ENCODE measurements at places on chromosomes 11 and 22.
A peak's percentile ranks its signal among the peaks of the same experiment; 100 is the strongest.

DNA sequence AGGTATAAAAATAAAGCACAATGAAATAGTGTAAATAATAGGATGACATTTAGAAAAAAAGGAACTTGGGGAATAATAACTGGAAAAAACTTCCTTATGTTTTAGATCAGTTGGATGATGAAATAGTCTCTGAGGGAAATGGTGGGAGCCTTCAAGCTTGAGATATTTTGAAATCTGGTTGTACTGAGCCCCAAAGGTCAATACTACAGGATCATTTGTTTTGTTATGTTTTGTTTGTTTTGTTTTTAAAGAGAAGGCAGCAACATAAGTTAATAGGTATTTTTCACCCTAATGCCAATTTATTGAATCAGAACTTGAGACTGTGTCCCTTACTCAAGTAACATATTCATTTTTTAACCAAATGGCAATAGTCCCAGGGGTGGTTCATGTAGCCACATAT lies 393.1 kb downstream of the ETS1 start:
- DNase-seq, result no peak

- no peak for DNase-seq
Measured at GRCh38 chr11:134248910-134249480, 4.2 kb downstream of the THYN1 start.

- no peak for DNase-seq
Measured at GRCh38 chr22:29346659-29347058, 31.2 kb upstream of the RASL10A start.

DNA sequence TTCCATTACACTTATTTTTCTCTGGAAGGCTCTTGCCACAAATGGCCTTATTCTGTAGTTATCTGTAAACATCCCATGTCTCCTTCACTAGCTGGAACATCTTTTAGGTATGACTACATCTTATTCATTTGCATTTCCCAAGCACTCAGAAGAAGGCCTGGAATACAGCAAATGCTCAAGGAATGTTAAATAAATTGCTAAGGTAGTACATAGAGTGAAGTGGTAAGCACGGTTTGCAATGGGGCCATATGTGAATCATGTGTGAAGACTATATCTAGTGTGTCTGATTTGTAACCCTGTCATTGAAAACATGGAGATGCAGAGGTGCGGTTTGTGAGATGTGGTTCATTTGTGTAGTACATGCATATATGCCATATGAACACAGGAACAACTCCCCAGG lies 33.5 kb downstream of the GDPD4 start:
- no peak for DNase-seq

GRCh38 chr11:108817976-108818375 lies 153.1 kb downstream of the DDX10 start:
- DNase-seq, result no peak

DNA sequence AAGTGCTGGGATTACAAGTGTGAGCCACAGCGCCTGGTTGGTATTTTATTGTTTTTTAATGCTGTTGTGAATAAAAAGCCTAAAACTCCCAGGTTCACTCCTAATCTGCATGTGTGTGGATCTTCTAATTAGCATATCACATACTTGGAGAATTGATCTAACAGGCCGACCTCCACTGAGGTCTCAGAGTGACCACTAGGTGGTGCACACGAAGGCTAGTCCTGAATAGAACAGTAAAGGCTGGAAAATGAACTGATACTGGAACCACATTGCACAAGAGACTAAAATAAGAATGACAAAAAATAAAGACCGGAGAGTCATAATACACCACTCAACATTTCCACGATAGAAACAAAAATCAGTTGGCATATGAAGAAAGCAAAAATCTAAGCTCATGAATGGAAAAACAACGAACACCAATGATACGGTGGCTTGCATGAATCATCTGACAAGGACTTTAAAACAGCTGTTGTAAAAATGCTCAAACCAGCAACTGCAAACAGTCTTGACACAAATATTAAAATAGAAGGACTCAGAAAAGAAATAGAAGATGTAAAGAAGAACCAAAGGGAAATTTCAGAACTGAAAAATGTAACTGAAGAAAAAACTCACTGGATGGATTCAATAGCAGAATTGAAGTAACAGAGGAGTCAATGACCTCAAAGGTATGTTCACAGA lies 19.2 kb downstream of the PIM3 start:
- DNase-seq, result peak; percentile 17

GRCh38 chr11:35486446-35486845 lies 39.0 kb downstream of the PAMR1 start:
- DNase-seq, result no peak

DNA sequence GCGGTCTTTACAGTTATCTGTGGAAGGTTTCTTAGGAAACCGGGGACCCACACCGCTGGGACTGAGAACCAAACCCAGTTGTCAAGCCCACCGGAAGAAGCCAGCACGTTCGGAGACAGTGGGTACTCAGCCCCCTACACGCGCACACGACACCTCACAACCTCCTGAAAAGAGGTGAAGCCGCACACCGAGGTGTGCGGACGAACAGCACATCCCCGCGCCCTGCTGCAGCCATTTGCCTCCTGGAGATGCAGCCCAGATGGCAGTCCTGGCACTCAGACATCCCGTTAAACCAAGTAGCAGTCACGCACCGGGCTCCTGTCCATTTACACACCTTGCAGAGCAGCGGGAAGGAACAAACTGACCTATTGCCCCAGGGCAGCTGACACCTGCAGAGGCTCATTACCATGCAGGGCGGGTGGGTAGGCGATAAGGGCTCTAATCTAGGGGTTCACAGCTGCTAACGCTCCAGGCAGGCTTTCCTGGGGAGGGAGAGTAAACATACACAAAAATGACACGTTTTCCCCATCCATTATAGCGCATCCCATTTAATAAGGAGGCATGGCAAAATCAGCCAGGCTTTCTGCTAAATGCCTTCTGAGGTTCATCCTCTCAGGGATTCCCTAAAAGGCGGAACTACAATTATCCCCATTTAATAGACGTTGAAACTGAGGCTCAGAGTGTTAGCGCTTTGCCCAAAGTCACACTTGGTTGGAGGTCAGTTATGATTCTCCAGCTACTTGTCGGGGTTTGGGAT lies 864 bp upstream of the EHBP1L1 start:
- DNase-seq, result no peak

DNA sequence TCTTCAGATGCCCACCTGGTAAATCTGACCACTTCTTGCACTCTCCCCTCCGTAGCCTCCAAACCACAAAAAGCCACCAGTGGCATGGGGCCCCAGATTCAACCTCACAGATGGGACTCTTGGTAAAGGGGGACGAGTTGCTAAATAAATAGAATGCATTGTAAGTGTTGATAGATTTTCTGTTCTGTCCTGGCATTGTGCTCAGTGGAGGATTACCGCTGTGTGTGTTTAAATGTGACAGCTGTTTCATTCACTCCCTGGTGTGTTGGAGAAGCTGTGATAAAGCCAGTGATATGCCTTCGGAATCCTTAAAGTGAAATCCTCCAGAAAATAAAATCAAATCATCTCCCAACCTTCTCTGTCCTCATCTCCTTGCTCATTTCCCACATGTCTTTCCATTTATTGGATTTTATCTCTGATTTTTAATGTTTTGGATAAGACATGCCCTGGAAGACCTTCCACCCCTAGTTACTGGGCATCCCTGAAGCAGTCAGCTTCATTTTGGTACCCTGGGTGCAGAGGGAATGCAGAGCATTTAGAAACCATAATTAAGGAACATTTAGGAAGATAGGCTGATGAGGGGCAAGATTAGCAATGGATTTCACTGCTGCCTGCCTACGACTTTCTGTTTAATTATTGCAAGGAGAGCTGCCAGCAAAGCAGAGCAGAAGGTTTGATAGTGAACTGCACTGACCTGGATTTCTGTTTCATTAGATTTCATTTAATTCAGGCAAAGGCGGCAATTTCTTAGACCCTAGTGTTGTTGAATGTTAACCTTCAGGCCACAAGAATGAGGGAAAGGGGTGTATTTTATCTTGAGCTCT lies 460.9 kb upstream of the KIRREL3 start:
- DNase-seq, result no peak

DNA sequence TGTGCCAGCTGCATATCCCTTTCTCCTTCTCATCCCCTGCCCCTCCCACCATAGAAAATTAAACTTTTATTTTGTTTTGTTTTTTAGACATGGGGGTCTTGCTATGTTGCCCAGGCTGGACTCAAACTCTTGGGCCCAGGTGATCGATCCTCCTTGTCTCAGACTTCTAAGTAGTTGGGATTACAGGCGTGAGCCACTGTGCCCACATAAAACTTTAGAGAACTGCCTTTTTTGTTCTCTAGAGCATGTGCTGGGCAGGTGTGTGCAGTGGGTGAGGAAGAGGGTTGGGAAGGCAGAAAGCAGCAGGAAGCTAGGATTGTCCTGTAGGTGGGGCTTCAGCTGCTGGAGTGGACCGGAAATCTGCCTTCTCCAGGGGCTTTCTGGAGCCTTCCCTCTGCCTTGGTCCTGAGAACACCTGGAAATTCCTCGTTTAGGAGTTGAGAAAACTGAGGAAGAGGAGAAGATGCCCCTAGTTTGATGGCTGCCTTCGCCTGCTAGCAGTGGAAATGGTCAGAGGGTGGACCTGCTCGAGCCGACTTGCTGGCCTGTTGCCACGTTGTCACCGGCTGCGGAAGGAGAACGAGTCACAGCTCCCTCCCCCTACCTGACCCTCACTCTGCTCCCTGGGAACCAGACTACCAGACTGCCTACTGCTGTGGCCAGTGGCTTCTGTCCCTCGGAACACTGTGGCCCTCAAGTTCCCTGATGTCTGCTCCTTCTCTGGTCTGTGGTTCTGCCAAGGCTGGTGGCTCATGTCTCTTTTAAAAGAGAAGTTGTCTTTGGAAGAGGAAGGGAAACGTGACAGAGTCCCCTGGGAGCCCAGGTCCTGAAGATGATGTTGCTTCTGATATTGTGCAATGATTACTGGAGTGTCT lies 4.0 kb downstream of the ST14 start:
- no peak for DNase-seq

DNA sequence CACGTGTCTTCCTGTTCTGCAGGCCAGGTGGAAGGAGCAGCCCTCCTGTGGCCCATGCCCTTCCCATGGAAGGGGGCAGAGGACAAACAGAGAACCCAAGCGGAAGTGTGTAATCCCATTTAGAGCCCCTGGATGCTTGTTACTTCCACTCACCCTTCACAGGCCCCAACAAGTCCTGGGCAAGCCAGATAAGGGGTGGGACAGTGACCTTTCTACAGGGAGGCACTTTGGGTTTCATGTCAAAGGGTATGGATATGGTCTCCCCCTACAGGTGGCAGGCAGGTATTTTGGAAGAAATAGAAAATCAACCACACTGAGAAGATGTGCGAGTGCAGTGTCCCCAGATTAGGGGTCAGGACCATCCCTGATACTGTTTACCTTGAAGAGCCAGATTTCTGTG lies 11.4 kb downstream of the MPEG1 start:
- DNase-seq, result no peak

DNA sequence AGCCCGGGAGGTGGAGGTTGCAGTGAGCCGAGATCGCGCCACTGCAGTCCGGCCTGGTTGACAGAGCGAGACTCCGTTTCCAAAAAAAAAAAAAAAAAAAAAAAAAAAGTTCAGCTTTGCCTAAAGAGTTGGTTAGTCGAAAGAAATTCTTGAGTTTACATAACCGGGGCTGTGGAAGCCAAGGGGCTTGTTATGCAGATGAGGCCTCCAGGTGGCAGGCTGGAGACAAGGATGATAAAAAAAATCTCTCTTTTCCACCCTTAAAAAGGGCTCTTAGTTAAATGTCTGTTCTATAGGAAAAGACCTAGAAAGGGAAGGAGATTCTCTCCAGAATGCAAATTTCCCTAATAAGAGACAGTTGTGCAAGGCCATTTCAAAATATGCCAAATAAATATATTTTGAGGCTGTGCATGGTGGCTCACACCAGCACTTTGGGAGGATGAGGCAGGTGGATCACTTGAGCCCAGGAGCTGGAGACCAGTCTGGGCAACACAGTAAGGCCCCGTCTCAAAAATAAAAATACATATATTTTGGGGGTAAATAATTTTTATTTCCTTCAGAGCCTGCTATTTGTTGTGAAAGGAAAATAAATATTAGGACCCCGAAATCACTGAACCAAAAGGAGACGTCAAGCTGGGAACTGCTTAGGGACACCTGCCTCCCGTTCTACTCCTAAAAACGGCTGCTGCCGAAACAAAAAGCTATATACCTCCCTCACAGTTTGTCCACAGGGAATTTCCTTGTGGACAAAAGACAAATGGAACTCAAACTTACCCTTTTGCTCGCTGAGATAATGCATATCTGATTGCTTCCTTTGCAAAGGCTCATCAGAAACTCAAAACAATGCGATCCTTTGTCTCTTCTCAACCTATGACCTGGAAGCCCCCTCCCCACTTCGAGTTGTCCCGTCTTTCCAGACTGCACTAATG lies 2.4 kb upstream of the IFITM2 start:
- DNase-seq, result peak; percentile 26

- no peak for DNase-seq
Measured at GRCh38 chr11:13168271-13168670, 109.3 kb upstream of the BMAL1 start.

DNA sequence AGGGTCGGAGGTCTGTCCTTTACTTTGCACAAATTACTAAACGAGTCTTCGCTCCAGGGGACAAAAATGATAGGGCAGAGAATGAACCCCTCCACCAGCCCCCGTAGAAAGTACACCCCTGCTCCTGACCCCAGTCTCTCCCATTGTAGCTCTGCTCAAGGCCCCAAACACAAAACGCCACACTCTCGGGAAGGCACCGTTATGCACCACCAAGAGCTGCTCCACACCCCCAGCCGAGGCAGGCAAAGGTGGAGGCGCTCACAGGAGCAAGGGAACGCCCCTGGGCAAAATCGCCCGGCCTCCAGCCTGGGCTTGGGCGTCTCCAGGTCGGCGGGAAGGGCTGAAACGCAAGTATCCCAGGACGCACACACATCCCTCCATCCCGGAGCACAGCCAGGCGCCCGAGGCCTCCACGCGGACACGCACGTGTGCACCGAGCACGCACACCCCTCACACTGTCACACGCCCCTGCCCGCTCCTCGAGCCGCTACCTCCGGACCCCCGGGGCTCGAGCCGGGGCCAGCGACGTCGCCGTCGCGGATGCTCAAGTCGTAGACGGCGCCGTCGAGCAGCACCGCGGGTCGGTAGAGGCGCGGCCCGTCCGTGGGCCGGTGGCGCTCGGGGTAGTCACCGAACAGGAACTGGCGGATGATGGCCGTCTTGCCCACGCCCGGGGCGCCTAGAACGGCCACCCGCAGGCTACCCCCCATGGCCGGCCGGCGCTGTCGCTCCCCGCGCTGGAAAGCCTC lies 786 bp downstream of the RASL10A start:
- DNase-seq, result no peak

DNA sequence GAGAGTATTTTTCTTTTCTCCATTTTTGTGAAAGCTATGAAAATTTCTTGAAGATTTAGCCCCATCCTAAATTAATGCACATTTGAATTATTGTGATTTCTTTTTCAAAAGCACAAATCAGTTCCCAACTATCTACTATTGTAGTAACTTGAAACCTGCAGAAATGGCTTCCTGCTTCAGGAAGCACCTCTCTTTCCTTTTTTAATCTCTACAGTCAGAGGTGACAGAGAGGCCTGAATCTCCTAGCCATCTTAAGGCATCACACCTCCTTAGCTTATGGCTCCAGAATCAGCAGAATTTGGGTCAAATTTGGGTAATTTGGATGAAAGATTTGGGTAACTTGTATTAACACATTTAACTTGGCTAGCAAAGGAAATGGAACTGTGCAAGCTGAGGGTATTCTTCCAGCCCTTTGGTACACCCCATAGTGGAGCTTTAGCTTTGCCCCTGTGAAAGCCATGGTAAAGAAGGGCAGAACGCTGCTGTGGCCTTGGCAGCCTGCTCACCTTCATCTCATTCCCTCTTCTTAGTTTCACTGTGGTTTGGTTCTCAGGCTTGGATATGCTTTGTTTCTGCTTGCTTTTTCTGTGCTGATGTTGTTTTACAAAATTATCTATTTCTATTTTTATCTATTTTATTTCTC lies 16.2 kb downstream of the TBCEL start:
- no peak for DNase-seq

- DNase-seq, result no peak
Measured at GRCh38 chr22:24323695-24324094, 53.1 kb downstream of the SPECC1L start.
